ENCODE measurements at places on chromosomes 13 and 19.

DNA sequence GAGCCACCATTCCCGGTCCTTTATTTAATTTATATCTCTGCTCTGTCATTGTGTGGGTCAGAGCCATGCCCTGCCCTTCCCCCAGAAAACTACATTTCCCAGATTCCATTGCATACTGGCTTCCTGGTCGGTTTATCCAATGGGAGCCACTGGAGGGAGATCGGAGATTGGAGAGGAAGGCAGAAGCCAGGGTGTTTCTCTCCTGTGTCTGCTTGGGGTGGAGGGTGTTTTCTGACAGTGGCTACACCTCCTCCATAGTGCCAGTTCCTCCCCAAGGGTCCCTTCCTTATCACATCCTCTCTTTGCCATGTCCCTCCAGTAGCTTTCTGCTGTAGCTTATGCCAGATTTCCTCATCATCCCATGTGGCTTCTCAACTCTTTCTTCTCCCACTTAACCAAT, 19.0 kb downstream of the OLFM2 start:
- peak; percentile 60 for DNase-seq

DNA sequence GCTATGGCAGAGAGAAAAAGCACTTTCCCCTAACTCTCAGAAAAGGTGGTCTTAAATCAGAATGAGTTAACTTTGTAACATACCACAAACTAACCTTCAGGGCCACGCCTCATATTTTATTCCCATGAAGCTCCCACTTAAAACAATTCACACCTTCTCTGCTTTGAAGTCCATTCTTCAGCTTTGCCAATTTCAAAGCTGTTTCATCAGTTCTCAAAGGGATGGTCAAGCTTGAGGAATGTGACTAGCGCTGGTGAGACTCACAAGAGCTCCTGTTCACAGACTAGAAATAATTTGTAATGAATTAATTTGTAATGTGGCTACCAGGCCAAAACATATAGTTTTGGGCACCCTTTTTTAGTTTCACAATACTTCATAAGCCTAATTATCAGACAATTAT, 68.2 kb downstream of the STK24 start:
- peak; percentile 33 for DNase-seq

- DNase-seq = no peak
Measured at GRCh38 chr13:93714171-93714570, 487.6 kb downstream of the GPC6 start.

- peak; percentile 8 for DNase-seq
Measured at GRCh38 chr19:15779756-15780476, 7.5 kb upstream of the OR10H5 start.

DNA sequence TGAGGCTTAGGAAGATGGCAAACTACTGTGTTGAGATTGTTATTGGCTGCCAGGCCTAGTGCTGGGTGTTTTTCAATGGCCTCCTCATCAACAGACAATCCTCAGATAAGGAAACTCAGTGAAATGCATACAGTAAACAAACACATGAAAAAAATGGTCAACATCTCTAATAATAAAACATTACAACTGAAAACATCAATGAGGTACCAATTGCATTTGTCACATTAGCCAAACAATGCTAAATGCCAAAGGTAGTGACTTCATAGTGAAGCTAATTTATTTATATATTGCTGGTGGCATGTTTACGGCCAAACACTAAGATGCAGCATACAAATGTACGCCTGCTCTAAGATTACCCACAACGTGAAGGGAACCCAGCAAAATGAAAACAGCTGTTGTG, 224.0 kb upstream of the UBL3 start:
- no peak for DNase-seq

GRCh38 chr13:24495151-24495729, 17.3 kb downstream of the PARP4 start:
- no peak for DNase-seq

DNA sequence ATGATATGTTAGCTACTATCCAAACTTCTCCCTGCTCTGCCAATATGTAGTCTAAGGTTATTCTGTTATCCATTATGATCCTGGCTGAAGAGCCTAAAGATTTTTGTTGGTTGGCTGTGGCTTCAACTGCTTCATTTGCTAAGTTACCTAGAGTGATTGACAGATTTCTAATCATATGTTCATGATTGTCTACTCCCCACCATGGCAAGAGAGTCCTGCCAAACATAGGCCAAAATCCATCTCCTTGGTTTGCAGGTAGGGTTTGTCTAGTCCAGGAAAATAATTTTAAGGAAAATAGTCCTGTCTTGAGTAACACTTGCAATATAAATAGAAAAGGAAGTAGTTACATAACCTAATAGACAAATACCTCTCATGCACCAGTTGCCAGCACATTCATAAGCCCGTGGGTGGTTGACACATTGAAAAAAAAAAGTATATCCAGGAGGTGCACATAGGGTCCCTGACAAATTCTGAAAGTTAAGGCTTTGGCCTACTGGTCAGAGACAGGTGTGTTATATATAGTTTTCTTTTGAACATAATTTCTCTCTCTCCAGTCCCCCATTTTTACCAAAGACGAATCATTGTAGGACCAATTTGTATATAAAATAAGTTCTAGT, 5.4 kb upstream of the CBY2 start:
- no peak for DNase-seq

GRCh38 chr13:50415428-50415827, 400.2 kb downstream of the KCNRG start:
- no peak for DNase-seq

- no peak for DNase-seq
Measured at GRCh38 chr13:105491345-105491744, 1044.1 kb downstream of the EFNB2 start.

- no peak for DNase-seq
Measured at GRCh38 chr19:52170304-52170703, 1.1 kb downstream of the ZNF836 start.

- DNase-seq = no peak
Measured at GRCh38 chr13:76982061-76982460, 9.8 kb upstream of the CLN5 start.

- DNase-seq = peak; percentile 22
Measured at GRCh38 chr13:34044660-34045080, 226.7 kb downstream of the RFC3 start.

DNA sequence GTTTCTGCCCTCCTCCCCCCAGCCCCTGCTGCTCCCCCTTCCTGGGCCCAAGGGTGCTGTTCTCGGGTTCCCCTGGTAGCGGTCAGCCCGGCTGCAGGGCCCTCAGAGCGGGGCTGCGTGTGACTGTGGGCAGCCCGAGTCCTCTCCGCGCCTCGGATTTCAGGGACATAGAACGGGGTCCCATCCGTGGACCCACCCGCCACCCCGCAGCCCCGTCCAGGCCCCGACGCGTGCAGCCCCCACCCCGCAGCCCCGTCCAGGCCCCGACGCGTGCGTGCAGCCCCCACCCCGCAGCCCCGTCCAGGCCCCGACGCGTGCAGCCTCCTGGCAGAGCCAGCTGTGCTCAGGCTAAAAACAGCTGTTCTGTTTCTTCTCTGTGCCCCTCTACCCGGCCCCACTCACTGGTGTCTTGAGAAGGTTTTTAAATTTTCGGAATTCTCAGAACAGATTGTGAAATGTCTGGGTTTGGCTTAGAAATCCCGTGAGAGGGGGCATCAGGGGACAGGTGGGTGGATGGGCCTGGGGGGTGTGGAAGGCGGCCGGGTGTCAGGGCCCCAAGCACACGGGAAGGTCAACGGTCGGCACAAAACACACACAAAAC, 5.5 kb upstream of the PRTN3 start:
- no peak for DNase-seq

DNA sequence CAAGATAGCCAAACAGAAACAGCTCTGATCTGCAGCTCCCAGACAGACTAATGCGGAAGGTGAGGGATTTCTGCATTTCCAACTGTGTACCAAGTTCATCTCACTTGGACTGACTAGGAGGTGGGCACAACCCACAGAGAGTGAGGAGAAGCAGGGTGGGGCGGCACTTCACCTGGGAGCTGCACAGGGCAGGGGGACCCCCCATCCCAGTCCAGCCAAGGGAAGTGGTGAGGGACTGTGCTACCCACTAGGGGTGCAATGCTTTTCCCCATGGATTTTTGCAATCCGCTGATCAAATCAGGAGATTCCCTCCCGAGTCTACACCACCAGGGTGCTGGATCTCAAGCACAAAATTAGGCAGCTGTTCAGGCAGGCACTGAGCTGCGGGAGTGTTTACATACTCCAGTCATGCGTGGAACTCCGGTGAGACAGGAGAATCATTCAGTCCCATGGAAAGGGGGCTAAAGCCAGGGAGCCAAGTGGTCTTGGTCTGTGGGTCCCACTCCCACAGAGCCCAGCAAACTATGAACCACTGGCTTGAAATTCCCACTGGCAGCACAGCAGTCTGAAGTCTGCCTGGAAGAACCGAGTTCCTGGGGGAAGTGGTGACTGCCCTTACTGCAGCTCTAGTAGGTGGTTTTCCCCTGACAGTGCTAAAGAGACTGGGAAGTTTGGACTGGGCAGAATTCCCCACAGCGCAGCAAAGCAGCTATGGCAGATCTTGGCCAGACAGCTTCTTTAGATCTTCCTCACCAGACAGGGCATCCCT, 85.1 kb upstream of the UFM1 start:
- no peak for DNase-seq

All from Caki2 (cell line).